NCI-H510A (cell line): ENCODE measurements at places on chromosomes 11 and 22.
A peak's percentile ranks its signal among the peaks of the same experiment; 100 is the strongest.

GRCh38 chr22:27859336-27859735 is 57.8 kb upstream of the MN1 start:
- DNase-seq = no peak

- DNase-seq = no peak
Measured at GRCh38 chr22:46476547-46476941, 60.9 kb downstream of the CELSR1 start.

GRCh38 chr11:68165601-68166000 is 44.4 kb upstream of the CHKA start:
- no peak for DNase-seq

GRCh38 chr11:93591247-93591898 is 48.2 kb upstream of the SMCO4 start:
- no peak for DNase-seq

- no peak for DNase-seq
Measured at GRCh38 chr11:46359953-46360352, 12.7 kb downstream of the DGKZ start.

- DNase-seq = no peak
Measured at GRCh38 chr11:62245271-62245753, 3.3 kb downstream of the SCGB1D2 start.

GRCh38 chr11:43942662-43943371 is 380 bp downstream of the C11orf96 start:
- no peak for DNase-seq

GRCh38 chr11:12232817-12233601 is 122.6 kb downstream of the MICAL2 start:
- DNase-seq = no peak

GRCh38 chr11:82049199-82049598 is 684.5 kb downstream of the FAM181B start:
- no peak for DNase-seq

- DNase-seq = no peak
Measured at GRCh38 chr11:133844217-133844616, 1.1 kb downstream of the SPATA19 start.

- DNase-seq = peak; percentile 93
Measured at GRCh38 chr11:75342966-75343870, 8.2 kb downstream of the ARRB1 start.

DNA sequence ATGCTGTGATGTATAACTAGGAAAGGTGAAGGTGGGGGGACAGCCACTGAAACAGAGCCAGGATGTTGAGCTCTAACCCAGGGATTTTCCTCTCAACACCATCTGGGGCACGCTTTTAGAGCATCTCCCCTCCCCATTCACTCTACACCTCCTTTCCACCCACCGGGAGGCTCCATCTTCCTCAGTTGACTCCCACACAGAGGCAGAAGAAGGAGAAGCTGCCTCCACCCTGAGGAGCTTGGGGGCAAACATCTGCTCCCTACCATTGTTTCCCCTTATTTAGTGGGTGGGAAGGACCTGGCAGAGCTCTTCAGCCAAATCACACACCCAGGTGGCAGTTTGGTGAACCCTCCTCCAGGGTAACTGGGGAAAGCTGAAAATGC is 50.0 kb upstream of the ADA2 start:
- DNase-seq = no peak

DNA sequence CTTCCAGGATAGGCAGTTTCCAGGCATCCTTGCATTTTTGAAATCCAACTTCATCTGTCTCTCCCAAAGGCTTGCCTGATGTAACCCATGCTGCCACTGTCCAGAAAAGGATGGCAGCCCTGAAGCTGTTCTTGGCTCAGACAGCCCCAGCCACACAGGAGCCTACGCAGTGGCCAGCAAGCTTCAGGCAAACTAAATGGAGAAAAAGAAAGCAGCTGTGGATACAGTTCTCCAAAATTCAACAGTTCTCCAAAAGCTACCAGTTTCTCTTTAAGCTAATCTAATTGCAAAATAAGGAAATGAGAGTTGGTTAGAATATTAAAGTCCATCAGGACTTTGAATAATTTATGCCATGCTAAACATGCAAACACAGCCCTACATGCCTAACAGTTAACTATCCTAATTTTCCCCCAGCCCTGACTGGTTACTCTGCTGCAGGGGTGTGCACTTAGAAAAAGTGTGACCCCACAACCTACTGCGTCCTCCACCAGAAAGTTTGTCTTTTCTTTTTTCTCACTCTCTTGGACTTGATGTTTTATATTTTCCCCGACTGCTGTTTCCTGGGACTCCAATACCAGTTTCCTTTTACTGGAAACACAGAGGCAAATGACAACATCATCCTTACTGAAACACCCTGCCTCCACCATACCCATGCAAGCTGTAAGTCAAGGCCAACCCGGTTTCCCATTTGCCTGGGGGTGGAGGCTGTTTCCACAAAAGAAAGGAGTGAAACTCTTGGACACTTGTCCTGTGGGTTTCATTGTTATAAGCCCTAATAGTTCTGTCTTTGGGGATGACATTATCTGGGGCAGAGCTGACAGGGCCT is 69.1 kb upstream of the OR5AN1 start:
- DNase-seq = no peak

GRCh38 chr11:45105984-45106375 is 40.5 kb upstream of the PRDM11 start:
- no peak for DNase-seq
